Amniotic stem cell (primary cell): ENCODE measurements at places on chromosomes 1 and 21.

DNA sequence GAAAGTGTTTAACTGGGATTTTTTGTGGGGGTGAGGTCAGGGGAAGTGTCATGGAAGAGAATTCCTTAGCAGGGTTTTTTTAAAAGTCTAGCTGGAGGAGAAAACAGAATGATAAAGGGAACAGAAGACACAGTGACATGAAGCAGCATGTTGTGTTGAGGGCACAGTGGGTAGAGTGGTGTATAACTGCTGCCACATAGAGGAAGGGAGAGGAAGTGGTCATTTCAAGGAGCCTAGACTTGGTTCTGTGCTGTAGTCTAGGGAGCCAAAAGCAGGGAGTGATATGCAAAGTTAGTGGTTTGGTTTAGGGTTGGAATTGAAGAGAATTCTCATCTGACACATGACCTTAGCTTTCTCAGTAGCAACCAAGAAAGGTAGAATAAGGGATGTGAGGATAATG lies 10.2 kb downstream of the EEIG2 start:
- DNase-seq = no peak

- DNase-seq = no peak
These were observed 10.9 kb upstream of the EDN2 start for GRCh38 chr1:41495210-41495948.

GRCh38 chr1:226653311-226653921 lies 85.7 kb downstream of the ITPKB start:
- DNase-seq = no peak

- no peak for DNase-seq
These were observed 30.5 kb downstream of the NRIP1 start for GRCh38 chr21:15034126-15034853.

DNA sequence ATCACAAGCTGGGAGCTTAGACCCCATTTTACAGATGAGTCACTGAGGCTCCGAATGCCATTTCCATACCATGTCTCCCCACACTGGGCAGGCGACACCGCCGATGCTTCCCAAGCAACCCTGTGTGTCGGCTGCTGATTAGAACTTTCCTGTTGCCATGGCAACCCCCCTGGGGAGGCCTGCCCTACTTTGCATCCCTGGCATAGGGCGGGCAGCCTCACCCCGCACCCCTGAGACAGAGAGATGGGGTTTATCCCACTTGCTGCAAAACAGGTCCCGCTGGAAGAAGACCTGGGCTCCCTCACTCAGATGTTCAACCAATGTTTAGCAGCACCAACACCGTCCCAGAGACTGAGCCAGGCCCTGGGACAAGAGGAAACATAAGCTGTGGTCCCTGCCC lies 81.5 kb downstream of the CAMK2N1 start:
- no peak for DNase-seq

DNA sequence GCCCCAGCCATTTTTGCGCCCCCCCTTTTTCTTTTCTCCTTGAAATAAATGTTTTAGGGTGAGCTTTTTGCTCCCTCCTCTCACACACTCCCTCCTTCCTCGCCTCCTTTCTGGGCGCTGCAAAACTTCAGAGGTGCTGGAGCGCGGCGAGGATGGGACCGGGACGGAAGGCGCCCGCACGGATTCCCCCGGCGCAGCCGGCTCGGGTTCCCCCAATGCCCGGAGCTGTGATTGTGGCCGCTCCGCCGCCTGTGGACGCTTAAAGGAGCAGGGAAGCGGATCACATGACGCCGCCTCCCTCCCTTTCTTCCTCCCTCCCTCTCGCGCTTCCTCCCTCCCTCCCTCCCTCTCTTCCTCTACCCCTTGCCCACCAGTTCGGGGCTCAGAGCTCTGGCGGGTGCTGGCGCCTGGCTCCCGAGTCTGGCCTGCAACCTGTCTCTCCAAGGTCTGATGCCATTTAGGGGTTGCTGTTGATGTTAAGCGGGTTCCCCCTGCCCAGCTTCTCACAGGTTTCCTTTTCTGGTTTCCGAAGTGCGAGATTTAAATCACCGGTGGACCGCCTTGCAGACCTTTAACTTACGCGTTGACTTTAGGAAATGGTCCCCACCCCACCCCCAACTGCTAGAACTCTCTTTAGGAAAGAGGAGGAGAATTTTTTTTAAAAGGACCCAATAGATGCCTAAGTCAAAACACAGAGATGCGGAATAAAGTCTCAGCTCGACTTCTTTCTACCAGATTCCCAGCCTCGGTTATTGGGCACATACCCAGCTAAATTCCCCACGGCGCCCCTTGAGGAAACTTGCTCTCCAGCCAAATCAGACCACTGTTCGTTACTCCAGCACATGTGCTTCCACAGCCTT lies at the start of gene WLS:
Gene WLS (minus strand): TSS at position 235 of the 860 bp plus-strand sequence. CDS start 224 bp downstream, at position 11.
- peak; percentile 65 for DNase-seq

DNA sequence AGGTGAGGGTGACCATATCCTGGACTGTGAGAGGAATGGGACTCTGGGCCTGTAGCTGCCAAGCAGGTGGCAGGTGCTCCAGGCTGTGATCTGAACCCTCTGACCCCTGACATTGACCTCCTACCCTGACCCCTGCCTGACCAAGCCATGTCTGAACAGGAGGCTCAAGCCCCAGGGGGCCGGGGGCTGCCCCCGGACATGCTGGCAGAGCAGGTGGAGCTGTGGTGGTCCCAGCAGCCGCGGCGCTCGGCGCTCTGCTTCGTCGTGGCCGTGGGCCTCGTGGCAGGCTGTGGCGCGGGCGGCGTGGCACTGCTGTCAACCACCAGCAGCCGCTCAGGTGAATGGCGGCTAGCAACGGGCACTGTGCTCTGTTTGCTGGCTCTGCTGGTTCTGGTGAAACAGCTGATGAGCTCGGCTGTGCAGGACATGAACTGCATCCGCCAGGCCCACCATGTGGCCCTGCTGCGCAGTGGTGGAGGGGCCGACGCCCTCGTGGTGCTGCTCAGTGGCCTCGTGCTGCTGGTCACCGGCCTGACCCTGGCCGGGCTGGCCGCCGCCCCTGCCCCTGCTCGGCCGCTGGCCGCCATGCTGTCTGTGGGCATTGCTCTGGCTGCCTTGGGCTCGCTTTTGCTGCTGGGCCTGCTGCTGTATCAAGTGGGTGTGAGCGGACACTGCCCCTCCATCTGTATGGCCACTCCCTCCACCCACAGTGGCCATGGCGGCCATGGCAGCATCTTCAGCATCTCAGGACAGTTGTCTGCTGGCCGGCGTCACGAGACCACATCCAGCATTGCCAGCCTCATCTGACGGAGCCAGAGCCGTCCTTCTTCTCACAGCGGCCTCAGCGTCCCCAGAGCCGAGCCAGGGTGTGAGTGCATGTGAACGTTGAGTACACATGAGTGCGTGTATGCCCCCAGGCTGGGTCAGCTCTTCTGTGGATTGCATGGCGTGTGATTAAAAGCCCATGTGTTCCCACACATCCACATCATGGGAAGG lies 3.1 kb downstream of the TMEM125 start:
- DNase-seq = no peak

- no peak for DNase-seq
These were observed 203.1 kb downstream of the TRABD2B start for GRCh38 chr1:47794081-47794480.

DNA sequence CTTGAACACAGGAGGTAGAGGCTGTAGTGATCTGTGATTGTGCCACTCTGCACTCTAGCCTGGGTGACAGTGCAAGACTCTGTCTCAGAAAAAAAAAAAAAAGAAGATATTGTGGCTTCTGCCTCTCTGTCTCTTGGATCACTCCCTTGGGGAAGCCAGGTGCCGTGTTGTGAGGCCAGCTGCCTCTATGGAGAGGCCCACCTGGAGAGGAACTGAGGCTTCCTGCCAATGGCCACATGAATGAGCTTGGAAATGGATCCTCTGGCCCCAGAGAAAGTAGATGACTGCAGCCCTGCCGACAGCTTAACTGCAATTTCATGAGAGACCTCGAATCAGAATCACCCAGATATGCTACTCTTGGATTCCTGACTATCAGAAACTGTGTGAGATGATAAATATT lies 19.7 kb upstream of the AK2 start:
- DNase-seq = no peak

GRCh38 chr1:85494074-85494903 lies 29.3 kb upstream of the DDAH1 start:
- no peak for DNase-seq

- no peak for DNase-seq
These were observed 134.4 kb downstream of the OMA1 start for GRCh38 chr1:58412071-58412580.
